Cardiac fibroblast (primary cell): ENCODE measurements at places on chromosomes 4 and X.

DNA sequence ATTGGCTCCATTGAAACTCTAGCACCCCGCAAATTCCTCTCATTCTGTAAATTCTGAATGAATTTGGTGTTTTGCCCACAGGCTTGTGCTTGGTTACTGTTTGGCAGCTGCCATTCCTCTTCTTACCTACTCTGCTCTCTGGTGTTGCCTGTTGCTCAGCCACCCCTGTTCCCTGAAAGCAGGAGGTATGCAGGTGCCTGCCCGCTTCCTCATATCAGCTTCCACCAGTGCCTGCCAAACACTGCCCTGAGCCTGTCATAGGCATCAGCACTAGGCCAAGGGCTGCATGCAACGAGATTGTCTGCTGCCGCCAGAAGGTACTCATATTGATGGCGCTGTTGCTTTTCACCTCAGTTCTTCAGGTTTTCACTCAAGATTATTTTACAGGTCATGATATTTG, 978.1 kb downstream of the C4orf33 start:
- DNase-seq, result no peak

DNA sequence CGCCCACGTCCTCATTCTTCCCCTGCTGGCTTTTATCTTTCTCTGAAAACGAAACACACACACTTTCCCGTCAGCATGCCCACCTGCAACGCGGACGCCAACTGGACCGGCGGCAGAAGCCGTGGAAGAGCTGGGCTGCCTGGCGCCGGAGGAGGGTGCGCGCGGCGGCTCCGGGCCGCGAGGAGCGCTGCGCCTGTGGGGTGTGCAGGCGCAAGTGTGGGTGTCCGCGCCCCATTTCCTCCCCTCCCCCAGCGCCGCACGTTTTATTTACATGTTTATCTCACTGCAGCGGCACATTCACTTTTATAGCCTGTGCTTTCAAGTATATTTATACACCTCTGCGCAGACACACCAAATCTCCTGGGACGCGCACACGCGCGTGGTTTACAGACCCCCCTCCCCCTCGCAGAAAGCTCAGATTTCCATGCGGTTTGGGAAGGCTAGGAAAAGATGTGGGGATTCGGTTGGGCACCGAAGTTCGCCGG, 1.5 kb downstream of the PITX2 start:
- no peak for DNase-seq

DNA sequence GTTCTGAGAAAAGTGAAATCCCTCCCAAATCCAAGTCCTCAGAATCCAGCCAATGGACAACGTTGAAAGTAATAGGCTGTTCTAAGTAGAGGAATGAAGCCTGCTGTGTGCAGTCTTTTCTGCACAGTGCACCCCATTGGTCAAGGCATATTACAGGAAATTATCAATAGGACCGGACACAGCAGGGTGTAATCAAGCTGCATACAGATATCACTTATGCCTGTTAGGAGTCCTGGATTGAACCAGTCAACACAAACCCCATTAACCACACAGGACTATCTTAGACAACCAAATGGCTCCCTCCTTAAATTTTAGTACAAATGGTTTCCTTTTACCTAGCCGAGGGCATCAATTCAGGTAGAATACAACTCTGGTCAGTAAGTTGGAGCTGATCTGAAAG, 34.2 kb upstream of the MAGEA8 start:
- DNase-seq, result no peak

- DNase-seq, result peak; percentile 34
Measured at GRCh38 chr4:147760695-147761094, 28.8 kb downstream of the ARHGAP10 start.

DNA sequence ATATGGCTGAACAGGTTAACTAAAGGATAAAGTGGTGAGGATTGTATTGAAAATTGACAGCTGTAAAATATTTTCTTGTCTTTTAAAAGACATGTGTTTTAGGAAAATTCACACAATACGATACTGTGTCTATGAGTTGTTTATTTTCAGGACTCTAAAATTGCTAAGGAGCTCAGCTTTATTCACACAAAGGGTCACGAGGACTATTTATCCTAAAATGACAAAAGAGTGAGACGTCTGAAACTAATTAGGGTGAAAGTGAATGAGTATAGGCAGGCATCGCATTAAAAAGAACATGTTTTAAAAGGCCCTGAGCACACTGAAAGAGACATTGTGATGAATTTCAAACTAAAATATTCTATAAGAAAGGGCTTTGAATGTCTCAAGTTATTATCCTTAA, 304.7 kb downstream of the SH2D1A start:
- DNase-seq, result no peak

- DNase-seq, result no peak
Measured at GRCh38 chrX:10206317-10206716, 49.5 kb downstream of the CLCN4 start.

GRCh38 chr4:48831532-48832030, 693 bp downstream of the OCIAD1 start:
- peak; percentile 23 for DNase-seq

DNA sequence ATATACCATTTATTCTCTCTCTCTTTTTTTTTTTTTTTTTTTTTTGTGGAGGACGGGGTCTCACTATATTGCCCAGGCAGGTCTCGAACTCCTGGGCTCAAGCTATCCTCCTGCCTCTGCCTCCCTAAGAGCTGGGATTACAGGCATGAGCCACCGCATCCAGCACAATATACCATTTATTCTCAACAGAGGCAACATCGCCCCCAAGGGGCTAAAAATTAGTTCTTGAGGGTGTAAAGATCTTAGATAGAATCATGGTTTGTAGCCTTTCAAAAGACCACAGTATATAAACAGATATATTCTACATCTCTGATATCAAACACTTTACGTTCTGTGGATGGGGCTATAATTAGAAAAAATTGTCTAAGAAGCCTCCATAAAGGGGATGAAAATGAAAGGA, 39.8 kb upstream of the TCEAL2 start:
- DNase-seq, result no peak

DNA sequence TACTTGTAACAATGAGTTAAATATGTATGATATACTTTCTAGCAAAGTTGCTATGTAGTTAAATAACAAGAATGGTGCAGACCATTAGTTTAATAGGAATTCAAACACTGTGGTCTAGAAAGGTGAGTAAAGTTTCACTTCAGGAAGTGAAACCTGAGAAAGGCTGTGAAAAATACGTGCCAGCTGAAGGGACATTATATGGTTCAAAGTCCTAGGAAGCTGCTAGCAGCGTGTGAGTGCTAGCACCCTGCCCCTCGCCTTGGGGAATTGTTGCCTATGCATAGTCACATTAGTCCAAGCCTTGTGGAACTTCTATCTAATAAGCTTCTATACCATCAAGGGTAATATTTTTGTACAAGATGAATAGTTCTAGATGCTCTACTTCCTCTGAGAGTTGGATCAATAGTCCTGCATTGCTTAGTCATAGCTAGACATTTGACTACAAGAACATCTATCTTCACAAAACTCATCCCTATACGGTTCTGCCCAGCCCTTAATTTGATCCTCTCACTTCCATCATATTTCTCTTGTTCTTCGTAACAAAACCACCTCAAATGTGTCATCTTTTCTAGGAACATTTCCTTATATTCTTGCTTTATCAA, 45.8 kb upstream of the ARSJ start:
- DNase-seq, result no peak

DNA sequence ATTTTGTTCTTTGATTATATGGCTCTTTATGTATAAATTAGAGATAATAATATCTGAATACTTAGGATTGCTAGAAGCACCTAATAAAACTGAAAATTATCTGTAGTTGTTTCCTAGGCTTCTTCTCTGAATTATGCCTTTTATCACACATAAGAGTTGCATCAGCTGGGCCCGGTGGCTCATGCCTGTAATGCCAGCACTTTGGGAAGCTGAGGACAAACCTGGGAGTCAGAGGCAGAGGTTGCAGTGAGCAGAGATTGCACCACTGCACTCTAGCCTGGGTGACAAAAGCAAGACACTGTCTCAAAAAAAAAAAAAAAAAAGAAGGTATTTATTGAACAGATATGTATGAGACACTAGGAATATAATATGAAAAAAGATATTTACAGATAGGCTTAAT, 773.5 kb upstream of the AGA start:
- no peak for DNase-seq

- DNase-seq, result peak; percentile 46
Measured at GRCh38 chr4:153541456-153542096, 75.4 kb downstream of the TMEM131L start.

DNA sequence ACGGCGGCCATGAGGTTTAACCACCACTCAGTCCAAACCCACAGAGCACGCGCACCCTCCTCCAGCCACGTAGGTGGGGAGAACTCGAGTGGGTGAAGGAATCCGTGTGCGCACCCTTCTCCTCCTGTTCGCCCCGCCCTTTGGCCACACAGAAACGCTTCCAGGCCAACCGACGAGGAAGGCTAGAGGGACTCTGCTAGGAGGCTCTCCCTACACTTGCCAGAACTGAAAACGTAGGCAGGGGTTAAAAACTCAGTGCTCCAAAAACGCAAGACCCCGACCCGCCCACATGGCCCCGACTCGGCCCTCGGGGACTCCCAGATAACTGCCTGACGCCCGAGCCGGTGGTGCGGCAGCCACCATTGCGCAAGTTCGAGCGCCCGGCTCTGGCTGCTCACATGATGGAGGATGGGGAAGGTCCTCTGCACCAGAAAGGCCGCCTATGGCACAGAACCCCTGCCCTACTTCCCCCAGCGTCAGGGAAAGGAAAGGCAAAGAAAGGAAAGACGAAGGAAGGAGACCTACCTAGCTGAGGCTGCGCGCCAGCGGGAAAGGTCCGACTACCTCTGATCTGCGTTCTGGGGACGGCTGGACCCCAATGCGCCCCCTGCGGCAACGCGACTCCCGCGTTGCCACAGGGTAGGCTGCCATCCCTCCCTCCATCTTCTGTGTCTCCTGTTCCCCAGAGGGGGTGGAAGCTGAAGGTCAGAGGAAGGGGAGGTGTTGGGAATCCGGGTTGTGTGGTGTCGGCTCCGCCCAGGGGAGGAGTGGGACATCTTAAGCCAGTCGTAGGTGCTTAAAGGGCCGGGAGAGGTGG, 201.9 kb upstream of the AGTR2 start:
- peak; percentile 76 for DNase-seq

DNA sequence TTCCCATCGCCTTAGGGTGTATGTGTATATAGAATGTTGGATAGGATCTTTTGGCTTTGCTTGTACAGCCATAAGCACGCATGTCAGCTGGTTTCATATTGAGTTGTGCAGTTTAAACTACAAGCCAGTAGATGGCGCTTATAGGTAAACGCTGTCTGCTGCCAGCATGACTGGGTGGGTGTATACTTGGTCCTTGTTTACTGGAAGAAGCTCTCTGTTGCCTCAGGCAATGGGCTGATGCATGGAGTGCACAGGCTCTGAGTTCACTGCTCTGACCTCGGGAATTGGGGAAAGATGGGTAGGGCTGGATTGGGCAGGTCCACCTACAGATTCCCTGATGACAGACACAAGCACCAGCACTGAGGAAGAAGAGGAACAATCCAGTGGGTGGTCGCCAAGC, 831.5 kb downstream of the STIM2 start:
- DNase-seq, result peak; percentile 43

- DNase-seq, result no peak
Measured at GRCh38 chr4:39976945-39977488, 694 bp downstream of the PDS5A start.

GRCh38 chr4:127783026-127783769, 1.1 kb downstream of the HSPA4L start:
- DNase-seq, result peak; percentile 67

- DNase-seq, result no peak
Measured at GRCh38 chr4:15851969-15852368, 73.8 kb downstream of the CD38 start.

DNA sequence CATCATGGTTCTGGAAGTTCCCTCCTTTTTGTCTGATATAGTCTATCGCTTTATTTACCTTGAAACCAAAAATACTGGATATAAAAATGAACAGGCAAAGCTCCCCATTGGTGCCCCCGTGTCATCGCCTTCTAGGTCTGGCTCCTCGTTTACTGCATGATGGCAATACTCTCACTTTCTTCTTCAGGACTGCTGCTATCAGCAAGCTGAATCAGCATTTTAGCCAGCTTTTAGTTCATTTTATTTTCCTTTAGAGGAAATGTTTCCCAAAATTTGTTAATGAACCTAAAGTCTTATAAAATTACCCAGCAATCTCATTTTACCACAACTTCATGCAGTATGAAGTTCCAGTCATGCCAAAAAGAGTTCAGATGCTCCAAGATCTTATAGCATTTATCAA, 80.5 kb downstream of the ZIC3 start:
- DNase-seq, result no peak

DNA sequence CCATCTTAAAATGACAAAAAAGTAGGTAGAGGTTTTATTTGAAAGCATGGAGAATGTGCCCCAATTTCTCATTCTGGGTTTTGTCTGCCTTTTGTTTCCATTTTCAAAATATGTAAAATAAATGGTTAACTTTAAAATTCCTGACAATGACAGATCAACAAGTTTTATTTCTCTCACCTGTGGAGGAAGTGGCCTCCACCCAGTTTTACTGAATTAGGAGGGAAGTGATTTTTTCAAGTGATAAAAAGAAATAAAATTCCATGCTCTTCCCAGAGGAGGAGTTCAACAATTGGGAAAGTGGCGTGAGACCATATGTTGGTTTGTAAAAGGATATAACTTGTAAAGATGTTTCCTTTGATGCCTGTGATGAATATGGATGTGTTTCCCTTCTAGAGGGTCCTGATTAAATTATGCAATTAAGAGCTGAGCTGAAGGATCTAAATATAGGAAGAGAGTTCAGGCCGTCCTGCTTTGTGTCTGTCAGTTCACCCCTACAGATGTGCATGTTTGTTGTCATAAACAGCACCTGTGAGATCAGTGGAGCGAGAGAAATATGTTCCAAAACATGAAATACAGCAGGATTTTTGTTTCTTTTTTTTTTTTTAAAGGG, 19.5 kb downstream of the SMAD1 start:
- DNase-seq, result no peak

GRCh38 chrX:110302975-110303374, 14.9 kb downstream of the AMMECR1 start:
- no peak for DNase-seq

GRCh38 chrX:69793260-69793935, 177.5 kb downstream of the EDA start:
- DNase-seq, result no peak

- peak; percentile 71 for DNase-seq
Measured at GRCh38 chr4:154877110-154877760, 96.2 kb downstream of the RBM46 start.

- DNase-seq, result no peak
Measured at GRCh38 chr4:3659131-3659530, 107.1 kb upstream of the ADRA2C start.

GRCh38 chr4:47572981-47573380, 87.9 kb downstream of the ATP10D start:
- no peak for DNase-seq

DNA sequence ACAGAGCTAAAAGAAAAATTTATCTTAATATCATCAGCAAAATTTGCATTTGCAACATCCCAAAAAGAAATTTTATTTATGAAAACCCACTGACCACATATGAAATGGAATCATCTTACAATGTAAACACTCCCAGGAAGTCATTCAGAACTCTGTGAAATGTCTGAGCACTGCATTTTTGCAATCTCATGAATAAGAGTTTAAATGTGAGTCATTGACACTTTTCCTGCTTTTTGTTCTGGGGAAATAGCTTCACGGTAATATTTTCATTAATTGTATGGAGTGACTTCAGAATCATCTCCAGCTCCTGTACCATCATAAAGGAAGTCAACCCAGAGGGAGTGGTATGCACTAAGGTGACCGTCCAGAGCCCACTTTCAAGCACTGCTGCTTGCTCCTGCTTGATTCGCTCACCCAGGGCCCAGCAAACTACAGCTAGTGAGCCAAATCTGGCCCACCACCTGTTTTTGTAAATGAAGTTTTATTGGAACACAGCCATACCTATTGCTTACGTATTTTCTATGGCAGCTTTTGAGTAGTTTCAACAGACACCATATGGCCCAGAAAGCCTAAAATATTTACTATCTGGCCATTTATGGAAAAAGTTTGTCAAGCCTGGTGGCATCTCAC, 17.2 kb downstream of the EDNRA start:
- peak; percentile 92 for DNase-seq
